Activated naive CD8-positive, alpha-beta T cell treated with anti-CD3 and anti-CD28 coated beads for 36 hours (primary cell): ENCODE measurements at places on chromosomes 16 and 17. TPM values are rescaled to one million over a fixed set of nuclear protein-coding genes. Genes with fewer than 3 reads are reported as not detected.

DNA sequence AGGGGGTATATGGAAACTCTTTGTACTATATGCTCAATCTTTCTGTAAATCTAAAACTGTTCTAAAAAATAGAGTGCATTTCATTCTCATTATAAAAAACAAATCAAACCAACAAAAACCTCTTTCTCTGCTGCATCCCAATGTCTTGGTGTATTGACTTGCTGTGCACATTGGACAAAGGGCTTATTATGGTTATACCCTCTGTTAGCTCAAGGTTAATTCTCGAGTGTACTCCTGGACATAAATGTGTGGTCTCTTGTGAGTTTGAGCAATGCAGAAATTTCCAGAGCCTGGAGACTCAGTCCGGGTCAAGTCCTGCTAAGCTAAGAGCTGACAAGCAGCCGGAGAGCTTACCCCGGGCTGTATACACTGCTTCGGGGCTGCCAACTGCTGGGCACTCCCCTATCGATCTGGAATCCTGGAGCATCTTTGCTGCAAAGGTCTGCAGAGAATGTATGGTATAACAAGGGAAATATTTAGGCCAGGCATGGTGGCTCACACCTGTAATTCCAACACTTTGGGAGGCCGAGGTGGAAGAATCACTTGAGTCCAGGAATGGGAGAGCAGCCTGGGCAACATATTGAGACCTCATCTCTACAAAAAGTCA, 66.2 kb upstream of the BRD7 start:
- DNase-seq: no peak

DNA sequence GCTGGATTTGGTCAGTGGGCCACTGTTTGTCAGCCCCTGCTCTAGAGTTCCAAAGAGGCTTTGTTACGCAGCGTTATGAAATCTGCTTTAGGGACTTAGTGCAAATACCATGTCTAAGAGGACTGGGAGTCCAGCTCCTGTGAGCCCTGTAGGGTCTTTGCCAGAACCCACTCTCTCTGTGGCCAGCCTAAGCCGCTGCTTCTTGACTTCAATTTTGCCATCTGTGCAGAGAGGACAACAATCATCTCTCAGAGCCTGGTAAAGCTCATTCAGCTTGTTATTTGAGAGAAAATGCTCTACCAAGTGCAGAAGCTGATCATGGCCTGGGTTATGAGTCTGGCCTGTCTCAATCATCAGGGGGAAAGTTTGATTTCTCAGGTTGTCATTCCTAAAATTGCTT, 17.9 kb downstream of the CA10 start:
- DNase-seq: no peak

DNA sequence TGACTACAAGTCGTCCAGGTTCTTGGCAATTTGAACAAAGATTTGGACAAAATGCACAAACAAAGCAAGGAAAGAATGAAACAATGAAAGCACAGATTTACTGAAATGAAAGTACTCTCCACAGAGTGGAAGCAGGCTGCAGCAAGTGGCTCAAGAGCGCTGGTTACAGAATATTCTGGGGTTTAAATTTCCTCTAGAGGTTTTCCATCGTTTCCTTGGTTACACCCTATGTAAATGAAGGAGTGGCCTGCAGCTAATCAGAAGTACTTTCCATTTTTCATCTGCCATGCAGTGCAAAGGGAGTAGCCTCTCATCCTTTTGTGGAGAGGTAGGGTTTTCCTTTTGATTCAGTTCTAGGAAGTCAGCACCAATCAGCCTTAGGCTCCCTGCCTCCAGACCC, 11.8 kb downstream of the STXBP4 start:
- no peak for DNase-seq

GRCh38 chr17:43020030-43020621, 2.1 kb downstream of the VAT1 start:
- no peak for DNase-seq

GRCh38 chr17:43010667-43011308, 4.2 kb downstream of the IFI35 start:
- DNase-seq: no peak

DNA sequence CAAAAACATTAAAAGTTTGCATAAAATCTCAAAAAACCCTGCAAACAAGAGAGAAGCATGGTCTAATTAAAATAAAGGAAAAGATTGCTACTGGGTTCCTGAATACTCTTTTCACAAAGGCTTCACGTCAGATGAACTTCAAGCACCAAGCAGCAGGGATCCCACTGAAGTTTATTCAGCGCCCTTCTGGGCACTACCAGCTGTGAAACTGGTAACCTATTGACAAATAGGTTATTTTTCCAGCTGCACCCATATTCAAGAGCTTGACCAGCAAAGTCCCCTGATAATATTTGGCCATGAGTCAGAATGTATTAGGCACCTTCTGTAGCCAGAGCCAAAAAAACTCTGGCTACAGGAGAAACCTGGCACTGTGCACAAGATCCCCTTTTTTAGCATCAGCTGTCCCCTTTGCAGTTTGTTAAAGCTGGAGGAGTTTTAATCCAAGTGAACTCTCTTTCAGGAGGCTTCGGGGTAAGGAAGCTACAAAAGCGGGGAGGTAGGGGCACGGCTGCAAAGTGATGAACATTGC, 60.3 kb downstream of the GRIN2A start:
- DNase-seq: no peak

Gene COX10
- 29.6 TPM for total RNA-seq

Gene KIF1C
- 51.1 TPM for total RNA-seq

Gene GAST
- total RNA-seq: not detected

Gene ZDHHC1
- total RNA-seq: 0.76 TPM

Gene KRTAP3-1
- not detected for total RNA-seq
